IMR-90 (cell line): ENCODE measurements at places on chromosomes 7 and 10. TPM values are rescaled to one million over a fixed set of nuclear protein-coding genes. Genes with fewer than 3 reads are reported as not detected.

- DNase-seq = no peak
Observed at GRCh38 chr7:8778459-8778858, 345.1 kb downstream of the NXPH1 start.

GRCh38 chr10:71081912-71082311 lies 130.5 kb upstream of the UNC5B start:
- DNase-seq = no peak

DNA sequence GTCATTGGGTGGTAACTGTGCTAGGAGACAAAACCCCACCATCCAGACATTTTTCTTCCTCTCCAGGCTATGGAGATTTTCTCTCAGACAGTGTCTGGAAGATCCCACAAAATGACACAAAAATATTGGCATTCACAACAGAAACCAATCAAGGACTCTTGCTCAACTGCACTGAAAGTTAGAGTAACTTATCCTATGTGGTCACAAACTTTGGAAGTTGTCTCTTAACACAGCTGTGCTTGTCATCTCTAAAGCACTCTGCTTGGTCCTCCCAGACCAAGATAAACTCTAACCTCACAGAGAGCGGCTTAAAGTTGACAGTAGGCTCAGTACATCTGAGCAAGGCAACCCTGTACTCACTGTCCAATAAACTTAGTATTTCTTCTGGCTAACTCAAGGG lies 74.9 kb downstream of the AKR1C4 start:
- DNase-seq = no peak

DNA sequence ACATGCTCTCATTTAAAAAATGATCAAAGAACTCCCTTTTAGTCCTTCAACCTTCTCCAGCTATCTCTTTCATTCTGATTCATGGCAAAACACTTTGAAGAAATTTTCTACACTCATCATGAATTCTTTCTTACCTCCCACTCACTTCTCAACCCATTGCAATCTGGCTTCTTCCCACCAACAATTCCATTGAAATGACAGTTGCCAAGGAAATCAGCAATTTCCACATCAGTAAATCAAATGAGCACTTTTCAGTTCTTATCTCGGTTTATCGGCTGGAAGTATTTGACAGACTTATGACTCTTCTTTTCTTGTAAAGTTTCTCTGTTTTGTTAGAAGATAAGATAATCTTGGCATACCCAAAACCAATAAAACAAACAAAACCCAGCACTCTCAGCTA lies 99.1 kb upstream of the CACNA2D1 start:
- peak; percentile 93 for DNase-seq

DNA sequence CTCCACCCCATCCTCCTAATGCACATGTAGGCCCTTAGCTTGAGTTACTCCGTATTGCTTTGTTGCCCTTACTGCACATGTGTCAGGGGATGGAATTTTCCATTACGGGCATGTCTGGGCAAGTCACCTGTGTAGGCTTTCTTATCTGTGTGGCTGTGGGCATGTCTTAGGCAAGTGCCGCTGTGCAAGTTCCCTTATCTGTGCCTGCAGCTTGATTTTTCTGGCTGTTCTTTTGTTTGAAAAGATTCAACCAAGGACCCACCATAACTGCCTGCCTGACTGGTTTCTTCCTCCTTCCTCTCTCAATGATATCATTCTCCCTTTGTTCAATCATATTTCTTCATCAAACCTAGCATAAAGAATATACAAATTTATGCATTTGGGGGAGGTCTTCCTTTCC lies 88.5 kb downstream of the AKR1D1 start:
- DNase-seq = no peak

GRCh38 chr10:114518401-114519305 lies 114.4 kb upstream of the AFAP1L2 start:
- DNase-seq = peak; percentile 52

DNA sequence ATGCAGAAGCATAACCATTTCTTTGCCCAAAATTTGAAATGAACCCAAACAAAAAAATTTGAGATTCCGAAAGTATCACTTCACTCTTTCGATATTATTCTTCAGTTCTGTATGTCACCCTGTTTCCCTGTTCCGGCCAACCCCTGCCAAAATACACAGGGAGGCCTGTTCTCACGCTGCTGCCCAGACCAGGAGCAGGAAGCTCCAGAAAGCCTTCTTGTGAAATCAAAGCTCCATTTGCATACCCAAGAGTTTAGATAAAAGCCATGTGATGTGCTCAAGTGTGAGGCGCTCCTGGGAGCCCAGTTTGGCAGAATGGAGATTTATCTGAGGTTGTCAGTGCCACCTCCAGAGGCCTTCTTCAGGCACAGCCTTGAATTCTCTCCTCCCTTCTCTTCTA lies 236.2 kb downstream of the FGFR2 start:
- DNase-seq = no peak

DNA sequence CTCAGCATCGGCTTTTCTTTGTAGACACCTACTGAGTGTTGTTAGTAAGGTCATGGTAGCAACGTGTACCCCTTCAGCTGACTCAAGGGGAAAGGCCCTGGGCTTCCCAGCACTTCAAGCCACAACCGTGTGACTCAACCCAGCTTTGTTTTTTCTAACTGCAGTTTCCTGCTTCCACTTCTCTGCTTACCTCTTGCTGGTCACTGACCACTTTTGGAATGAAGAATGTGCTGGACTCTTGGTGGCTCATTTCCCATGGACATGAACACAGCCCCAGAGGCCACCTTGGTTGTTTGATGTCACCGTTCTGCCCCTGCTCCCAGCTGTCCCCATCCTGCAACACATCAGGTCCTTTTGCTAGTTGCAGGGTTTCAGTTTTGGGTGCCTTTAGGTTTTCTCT lies 69.5 kb upstream of the ZNF438 start:
- DNase-seq = peak; percentile 93

- no peak for DNase-seq
Observed at GRCh38 chr7:25787336-25787735, 364.7 kb upstream of the NFE2L3 start.

DNA sequence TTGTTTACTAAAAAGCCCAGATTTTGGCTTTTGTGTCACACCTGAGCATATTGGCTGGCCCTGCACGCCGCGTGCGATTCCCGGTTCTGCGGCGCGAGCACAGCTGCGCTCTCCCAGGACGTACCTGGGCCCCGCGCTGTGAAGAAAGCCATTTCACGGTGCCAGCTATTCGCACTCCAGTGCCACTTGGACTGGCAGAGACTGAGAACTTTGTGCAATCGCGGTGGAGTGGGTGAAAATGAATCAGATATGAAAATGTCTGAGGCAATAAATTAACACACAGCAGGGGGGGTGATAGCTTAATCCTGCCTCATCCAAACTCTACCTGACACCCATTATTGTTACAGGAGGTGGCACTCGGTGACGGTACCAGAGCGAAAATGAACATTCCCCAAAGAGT lies 330.1 kb upstream of the MGMT start:
- no peak for DNase-seq

DNA sequence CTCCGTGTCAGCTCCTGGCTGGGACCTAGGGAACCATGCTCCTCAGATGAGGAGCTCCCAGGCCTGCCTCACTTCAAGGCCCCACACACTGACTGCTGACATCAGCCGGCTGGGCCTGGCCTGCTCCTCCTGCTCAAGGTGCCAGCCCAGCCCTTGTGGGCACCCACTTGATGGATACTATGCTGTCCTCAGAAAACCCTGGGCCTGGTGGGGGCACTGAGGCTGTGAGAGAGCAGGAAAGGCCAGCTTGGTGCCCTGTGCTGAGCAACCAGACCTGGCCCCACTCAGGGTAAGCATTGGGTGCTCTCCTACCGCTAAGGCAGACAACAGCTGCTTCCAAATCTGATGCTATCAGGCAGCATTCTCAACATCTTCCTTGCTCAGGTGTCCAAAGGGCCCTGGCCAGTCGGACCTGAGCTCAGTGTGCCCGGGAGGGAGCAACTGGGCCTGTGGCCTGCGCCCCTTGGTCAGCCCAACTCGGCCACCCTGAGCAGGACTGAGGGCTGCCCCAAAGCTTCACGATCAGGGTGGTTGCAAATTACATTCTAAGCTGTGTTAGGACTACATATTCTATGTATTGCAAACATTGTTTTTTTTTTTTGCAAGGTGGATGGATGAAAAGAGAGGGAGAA lies 21.9 kb upstream of the ANTXRL start:
- no peak for DNase-seq

- DNase-seq = no peak
Observed at GRCh38 chr7:139182363-139182762, 48.7 kb upstream of the UBN2 start.

The SLC29A4 gene
- 2.3 and 2.5 TPM in 2 replicates for total RNA-seq

The CALHM3 gene
- not detected in 2 replicates for total RNA-seq

The CALML5 gene
- total RNA-seq = not detected in 2 replicates

The UCN3 gene
- total RNA-seq = not detected in 2 replicates
